ENCODE measurements at places on chromosomes 12 and 14. TPM values are rescaled to one million over a fixed set of nuclear protein-coding genes. Genes with fewer than 3 reads are reported as not detected.

Gene SSTR1
- 0.67 TPM for polyA plus RNA-seq

Gene SOAT2
- not detected for polyA plus RNA-seq

Gene CCDC177
- 0.13 TPM for polyA plus RNA-seq

Gene KCNMB4
- polyA plus RNA-seq: 86.5 TPM

Gene THTPA
- polyA plus RNA-seq: 6.7 TPM

Gene KRT71
- polyA plus RNA-seq: not detected

Gene C12orf56
- polyA plus RNA-seq: 38.8 TPM

Gene GLIPR1L2
- polyA plus RNA-seq: 10.5 TPM

Gene CEBPE
- polyA plus RNA-seq: not detected

Gene SERPINA10
- 1.7 TPM for polyA plus RNA-seq

Gene EXOC3L4
- not detected for polyA plus RNA-seq

Gene SLCO1B1
- not detected for polyA plus RNA-seq

Gene LPCAT3
- polyA plus RNA-seq: 4.4 TPM

Gene WNT5B
- polyA plus RNA-seq: not detected

Gene SERPINA5
- not detected for polyA plus RNA-seq

Gene ASPG
- not detected for polyA plus RNA-seq

Gene IL31
- polyA plus RNA-seq: not detected

Gene STXBP6
- polyA plus RNA-seq: not detected

Gene EDDM3A
- not detected for polyA plus RNA-seq

Gene NOP9
- polyA plus RNA-seq: 5.3 TPM

Gene HHIPL1
- 1.2 TPM for polyA plus RNA-seq

Gene MLXIP
- 2.3 TPM for polyA plus RNA-seq

Gene TEAD4
- 1.3 TPM for polyA plus RNA-seq

Gene KCNH5
- not detected for polyA plus RNA-seq

Gene IL26
- not detected for polyA plus RNA-seq

Gene ENDOU
- polyA plus RNA-seq: not detected

Gene ESPL1
- not detected for polyA plus RNA-seq

Gene ERBB3
- 0.07 TPM for polyA plus RNA-seq

Gene SPIC
- not detected for polyA plus RNA-seq

Gene PLEKHD1
- 46.0 TPM for polyA plus RNA-seq

Gene ZNF10
- 2.7 TPM for polyA plus RNA-seq

All from Purkinje cell (primary cell).